ENCODE measurements at places on chromosomes 13 and 19.

GRCh38 chr19:21474671-21475181 lies 30.7 kb upstream of the ZNF429 start:
- DNase-seq: no peak

DNA sequence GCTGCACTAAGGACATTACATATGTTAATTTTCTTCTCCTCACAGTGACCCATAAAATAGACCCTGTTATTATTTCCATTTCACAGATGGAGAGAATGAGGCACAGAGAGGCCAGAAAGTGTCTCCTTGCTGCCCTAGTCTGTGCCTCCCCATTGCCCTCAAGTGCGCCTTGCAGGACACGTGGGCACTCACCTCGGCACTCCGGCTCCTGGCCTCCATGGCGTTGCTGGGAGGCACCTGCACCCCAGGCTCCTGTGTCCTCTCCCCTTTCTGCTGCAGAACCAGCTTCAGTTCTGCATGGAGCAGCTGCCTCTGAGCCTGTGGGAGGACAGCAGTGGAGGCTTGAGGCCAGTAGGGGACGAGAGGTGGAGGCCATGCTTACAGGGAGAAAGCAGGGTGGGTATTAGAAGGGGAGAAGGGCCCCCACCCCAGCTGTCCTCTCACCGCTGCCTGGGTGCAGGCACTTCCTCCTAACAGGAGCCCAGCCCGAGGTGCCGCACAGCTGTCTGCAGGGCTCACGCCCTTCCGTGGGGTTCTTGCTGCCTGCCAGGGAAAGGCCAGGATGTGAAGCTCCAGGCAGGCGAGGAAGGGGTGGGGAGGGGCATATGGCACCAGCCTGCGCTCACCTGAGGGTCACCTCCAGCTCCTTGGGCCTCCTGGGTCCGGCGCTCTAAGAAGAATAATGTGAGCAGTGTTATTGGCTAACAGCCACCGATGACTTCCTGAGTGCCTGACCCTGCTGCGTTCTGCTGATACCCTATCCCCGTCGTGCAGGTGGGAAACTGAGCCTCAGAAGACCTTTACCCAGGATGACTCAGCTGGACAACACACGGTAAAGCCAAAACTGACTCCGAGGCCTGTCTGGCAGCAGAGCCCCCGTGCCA lies 5.2 kb downstream of the PRX start:
- no peak for DNase-seq

DNA sequence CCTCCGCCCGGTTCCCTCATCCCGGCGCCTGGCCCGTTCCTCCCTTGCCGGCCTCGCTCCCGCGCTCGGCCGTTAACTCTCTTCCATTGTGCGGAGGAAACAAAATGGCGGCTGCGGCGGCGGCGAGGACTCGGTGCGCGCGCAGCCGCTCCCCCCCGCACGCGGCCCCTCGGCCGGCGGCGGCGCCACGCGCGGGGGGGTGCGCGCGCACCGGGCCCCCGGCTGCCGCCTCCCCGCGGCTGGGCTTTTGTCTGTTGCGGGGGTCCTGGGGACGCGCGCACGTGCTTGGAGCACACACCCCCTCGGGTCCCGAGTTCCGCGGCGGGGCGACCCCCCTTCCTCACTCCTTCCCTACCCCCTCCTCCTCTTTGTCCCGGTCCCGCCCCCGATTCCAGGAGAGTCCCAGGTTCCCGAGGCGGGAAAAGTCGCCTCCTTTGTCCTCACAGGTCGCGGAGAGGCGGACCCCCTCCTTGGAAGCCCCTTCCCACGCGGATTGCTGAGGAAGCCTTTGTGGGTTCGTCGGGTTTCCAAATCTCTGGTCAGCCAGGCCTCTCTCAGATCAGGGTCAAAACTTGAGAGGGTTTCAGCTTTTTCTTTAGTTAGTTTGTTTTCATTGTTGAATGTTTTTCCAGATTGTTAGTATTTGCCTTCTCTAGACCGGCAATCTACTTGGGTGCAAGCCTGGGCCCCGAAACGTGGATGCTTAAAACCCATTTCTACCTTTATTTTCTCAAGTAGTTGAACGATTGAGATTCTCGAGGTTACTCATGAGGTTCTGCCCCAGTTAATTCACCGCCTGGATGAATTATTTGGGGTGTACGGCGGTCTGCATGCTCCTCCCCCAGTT lies 687 bp downstream of the ILF3 start:
- DNase-seq: peak; percentile 65

DNA sequence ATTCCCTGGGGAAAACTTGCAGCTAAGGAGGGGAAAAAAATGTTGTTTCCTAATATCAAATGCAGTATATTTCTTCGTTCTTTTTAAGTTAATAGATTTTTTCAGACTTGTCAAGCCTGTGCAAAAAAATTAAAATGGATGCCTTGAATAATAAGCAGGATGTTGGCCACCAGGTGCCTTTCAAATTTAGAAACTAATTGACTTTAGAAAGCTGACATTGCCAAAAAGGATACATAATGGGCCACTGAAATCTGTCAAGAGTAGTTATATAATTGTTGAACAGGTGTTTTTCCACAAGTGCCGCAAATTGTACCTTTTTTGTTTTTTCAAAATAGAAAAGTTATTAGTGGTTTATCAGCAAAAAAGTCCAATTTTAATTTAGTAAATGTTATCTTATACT lies 33.6 kb downstream of the TNFSF11 start:
- DNase-seq: no peak

DNA sequence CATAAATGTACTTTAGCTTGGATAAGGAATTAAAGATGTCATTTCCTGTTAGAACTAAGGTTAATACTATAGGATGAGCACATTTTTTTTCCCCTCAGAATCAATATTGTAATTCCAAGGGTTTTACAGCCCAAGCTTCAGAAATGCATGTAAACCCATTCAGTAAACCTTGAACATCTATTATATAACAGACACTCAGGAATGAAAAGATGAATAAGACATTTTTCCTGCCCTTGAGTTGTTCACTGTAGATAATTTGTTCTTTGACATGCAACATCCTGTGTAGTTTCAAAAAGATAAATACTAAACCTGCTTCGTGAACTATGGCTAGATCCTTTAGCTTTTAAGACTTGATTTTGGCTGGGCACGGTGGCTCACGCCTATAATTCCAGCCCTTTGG lies 21.7 kb upstream of the KCTD4 start:
- no peak for DNase-seq

DNA sequence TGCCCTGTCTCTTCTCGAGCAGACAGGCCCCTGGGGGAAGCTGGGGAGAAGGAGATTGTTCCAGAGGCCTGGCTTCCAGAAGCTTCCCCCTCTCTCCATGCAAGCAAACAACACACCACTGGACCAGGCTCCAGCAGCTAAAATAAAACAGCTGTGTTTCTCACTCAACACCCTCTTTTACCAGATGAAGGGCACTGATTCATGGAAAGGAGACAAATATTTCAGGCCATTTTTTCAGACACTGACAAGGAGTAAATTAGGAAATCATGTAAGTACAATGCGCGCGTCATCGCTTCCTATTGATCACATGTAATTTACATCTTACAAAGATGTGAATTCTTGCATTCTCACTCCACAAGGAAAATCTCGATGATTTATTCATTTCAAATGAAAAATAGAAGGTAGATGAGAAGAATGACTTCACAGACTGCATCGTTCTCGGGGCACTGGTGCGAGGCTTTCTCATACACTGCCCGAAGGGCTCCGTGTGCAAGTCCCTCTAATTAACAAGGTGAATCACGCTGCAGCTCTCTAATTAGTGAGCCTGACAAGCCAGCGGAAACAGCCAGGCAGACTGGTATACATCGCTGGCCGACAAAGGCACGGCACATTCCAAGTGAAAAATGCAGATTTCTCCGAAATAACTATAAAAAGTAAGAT lies 153.6 kb downstream of the KCTD15 start:
- DNase-seq: no peak

- no peak for DNase-seq
Observed at GRCh38 chr19:15337202-15337601, 4.9 kb upstream of the BRD4 start.

- no peak for DNase-seq
Observed at GRCh38 chr13:97474349-97474980, 40.5 kb downstream of the RAP2A start.

DNA sequence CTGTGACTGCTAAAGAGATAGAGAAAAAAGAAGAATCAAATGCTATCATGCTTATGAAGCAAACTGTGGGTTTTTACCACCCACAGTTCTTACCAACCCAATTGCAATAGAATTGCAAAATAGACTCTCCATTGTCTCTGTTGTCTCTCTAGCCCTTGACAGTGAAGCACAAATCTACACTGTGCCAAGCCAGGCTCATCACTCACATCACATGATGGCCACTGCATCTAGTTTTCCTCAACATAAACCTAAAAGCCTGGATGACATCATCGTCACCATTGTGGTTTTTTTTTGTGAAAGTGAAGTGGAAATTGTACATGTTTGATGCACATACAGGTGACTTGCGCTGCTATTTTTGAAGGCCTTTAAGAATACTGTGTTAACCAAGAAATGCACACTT lies 56.1 kb downstream of the KL start:
- no peak for DNase-seq

GRCh38 chr19:18480006-18480691 lies 41.7 kb downstream of the ELL start:
- DNase-seq: no peak

DNA sequence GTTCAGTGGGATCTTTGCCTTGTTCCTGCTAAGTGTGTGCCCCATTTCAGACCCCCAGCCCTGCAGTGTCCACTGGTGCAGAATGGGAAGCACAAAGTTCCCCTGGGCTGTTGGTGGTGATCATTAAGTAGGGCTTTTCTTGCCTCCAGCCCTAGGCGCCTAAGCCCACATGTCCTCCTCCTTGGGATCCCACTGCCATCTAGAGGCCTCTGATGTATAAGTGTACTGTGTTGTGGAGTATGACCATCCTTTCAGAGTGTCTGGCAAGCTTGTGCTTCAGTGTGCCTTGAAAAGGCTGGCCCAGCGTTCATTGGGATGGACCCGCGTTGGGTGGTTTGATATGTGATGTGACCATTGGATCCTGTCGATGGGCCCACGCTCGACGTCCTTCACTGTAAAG lies 71.2 kb downstream of the WASF3 start:
- DNase-seq: peak; percentile 9

GRCh38 chr13:33250609-33251008 lies 34.9 kb downstream of the STARD13 start:
- no peak for DNase-seq

DNA sequence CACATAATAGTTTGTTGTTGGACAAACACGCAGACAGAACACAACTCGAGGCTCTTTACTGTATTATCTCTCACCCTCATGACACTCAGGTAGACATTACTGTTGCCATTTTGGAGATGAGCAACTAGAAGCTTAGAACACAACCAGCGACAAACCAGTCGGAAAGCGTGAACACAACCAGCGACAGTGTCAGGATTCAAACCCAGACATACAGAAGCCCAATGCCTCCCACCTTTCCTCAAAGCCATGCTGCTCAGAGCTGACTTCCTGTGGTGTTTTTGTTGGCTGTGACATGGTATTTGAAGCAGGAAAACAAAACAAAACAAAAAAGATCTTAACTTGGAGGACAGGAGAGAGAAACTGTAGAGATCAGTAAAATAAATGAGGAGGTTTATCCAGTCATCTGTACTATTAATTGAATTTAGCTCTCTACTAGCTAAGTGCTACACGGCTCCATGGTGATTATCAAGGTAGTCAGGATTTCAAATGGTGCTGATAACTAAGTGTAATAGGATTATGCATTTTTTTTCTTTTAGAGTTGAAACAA lies 92.1 kb downstream of the STARD13 start:
- no peak for DNase-seq

DNA sequence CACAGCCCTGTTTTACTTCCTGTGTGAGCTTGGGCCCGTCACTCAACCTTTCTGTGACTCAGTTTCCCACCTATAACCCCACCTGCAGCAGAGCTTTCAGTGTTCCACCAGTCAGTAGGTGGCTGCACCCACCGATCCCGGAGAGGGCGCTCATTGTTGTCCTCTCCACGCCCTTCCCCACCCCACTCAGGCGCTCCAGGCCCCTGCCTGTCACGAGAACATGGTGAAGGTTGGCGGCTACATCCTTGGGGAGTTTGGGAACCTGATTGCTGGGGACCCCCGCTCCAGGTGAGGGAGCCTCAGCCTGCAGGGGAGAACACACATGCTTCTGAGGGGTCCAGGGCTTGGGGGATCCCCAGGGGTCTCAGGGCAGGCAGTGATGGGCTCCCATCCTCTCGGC lies 12.3 kb downstream of the FUZ start:
- no peak for DNase-seq

DNA sequence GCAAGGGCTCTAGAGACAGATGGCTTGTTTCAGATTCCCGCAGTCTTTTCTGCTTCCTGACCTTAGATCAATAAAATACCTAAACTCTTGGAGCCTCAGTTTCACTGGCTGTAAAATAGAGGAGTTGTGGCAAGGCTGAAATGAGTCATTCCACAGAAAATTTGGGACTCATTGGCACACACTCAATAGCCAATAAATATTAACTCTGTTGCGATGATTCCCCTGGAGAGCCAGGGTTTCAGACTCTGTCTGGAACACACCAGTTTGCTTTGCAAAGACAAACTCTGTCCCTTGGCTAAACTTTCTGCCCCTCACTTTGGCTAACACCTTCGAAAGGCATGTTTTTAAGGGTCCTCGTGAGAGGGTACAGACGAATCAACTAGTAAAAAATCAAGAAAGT lies 18.1 kb upstream of the UBE2L5 start:
- DNase-seq: no peak

DNA sequence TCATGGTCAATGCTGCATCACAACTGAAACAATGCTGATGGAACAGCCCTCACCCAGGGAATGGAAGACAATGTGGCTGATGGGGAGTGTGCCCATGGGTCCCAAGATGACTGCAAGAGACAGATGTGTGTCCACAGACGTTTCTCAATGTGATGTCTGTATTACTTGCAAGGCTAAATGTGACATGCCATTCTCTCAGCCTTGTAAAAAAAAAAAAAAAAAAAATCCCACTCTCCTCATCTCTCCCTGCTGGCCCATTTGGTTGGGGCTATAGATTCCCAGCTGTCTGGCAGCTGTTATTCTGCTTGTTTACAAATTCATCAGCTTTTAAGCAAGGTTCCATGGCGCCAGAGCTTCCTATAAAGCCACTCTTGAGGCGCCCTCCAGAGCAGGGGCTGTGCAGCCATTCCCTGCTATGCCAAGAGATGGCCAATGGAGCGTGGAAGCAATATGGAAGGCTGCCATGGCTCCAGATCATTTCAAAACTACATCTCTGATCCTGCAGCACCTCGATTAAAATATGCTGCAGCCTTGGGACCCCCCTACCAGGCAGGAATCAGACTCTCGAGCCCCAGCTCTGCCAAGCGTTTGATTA lies 294.8 kb downstream of the FOXO1 start:
- DNase-seq: no peak

DNA sequence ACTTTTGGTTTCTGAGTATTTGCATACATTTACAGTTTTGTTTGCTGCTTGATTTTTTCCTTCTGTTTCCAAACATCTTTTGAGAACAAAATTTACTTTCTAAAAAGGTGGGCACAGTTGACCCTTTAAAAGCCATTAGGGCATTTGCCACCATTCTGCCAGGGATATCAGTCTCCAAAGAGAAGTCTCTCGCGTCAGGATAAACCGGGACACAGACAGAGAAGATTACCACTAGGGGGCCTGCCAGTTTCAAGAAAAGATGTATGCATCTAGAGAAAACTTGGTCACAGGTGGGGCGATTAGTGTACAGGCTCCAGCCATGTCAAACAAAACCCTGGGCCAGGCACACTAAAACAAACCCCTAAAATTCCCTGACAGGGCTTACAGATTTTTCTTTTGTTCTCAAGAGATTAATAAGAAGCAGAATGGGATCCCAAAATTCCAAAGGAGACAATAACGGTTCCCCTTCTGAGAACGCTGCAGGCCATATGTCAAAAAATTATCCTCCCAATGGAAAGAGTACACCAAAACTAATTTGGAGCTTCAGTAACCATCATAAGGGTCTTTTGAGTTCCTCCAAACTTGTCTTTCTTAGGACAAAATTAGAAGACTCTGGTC lies 10.7 kb upstream of the PABPC3 start:
- no peak for DNase-seq

GRCh38 chr19:58278541-58279041 lies at the start of gene ZNF8:
TSS of gene ZNF8 (plus strand) at chr19:58278955. CDS start at chr19:58279082, 127 bp downstream.
- peak; percentile 98 for DNase-seq
